ENCODE measurements at places on chromosomes 16 and 17. TPM values are rescaled to one million over a fixed set of nuclear protein-coding genes. Genes with fewer than 3 reads are reported as not detected.

DNA sequence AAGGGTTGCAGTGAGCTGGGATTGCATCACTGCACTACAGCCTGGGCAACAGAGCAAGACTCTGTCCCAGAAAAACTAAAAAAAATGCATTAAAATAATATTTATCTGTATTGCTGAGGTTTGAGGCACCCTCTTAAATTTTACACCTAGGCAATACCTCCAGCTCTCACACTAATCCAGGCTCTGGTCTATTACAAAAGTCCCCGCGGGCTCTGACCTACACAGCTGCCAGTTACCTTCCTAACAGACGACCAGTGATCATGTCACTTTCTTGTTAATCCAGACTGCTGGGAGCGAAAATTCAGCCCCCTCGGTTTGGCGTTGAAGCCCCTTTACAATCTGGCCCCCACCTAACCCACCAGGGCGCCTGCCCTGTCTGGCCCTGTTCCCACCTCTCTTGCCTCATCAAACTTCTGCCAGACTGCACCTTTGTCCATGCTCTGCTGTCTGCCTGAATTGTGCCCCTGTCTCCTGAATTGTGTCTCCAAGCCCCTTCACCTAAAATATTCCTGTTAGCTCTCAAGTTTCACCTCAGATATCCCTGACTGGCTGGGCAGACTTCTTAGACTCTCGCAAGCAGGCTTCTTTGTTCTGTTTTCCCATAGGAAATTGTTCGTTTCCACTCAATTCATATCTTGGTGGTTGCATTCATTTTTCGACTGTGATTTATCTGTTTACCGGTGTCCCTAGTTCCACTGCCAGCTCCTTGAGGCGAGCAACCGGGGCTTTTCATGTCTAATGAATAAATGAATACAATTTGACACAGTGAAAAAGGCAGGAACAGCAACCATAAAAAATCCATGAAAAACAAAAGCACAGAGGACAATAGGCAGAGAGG is 65.9 kb downstream of the PITPNC1 start:
- H3K36me3 ChIP-seq, result no peaks in the 10 kb centered on the region
- H3K4me3 ChIP-seq, result no peak overlapping the region
- no peak overlapping the region for H3K27ac ChIP-seq
- no peaks in the 10 kb centered on the region for H3K4me1 ChIP-seq
- no peak for DNase-seq

DNA sequence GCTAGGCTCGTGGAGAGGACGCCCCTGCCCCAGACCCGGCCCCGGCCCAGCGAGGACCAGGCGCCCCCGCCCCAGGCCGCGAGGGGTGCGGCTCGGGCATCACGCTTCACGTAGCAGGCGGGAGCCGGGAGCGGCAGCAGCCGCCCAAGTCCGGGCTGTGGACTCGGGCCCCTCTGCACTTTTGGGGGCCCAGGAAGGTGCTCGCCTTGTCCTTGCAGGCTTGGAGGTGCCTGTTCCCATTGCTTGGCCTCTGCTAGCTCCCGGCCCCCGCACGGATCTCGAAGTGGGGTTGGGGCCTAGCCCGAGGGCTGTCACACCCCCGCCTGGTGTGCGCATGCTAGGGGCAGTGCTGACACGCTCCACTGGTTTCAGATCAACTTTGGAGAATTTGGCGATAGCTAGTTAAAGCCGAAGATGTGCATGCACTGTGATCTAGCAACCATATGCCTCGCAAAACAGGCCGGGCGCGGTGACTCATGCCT is 55.7 kb downstream of the WSB1 start:
- H3K27me3 ChIP-seq, result no peaks in the 10 kb centered on the region
- H3K27ac ChIP-seq, result peak overlapping the region; percentile 65
- DNase-seq, result no peak
- no peaks in the 10 kb centered on the region for H3K36me3 ChIP-seq
- H3K4me1 ChIP-seq, result peaks cover 10% of the 10 kb centered on the region

- no peaks in the 10 kb centered on the region for H3K4me1 ChIP-seq
- H3K4me3 ChIP-seq, result no peak overlapping the region
- no peaks in the 10 kb centered on the region for H3K27me3 ChIP-seq
- no peak overlapping the region for H3K27ac ChIP-seq
- H3K36me3 ChIP-seq, result no peaks in the 10 kb centered on the region
- no peak for DNase-seq
Observed at GRCh38 chr16:58332997-58333700, 38.3 kb upstream of the PRSS54 start.

DNA sequence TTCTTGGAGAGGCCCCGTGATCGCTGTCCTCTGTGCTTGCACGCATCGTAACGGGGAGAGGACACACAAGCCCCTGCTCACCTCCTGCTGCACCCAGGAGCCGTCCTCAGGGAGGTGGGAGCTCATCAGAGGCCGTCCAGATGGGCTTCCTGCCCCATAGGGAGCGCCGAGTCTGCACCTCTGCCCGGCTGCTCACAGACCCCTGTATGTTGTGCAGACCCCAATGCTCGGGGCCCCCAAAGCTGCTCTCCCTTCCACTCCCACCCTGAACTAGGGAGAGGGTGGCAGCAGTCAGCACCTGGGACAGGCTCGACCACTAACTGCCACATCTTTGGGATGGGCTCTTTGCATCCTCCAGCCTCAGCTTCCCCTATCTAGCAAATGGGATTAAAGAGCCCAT is 4.4 kb upstream of the ZNF469 start:
- no peak for DNase-seq
- H3K4me3 ChIP-seq, result no peak overlapping the region

GRCh38 chr16:28186752-28187151 is 25.0 kb downstream of the XPO6 start:
- no peak overlapping the region for H3K27ac ChIP-seq
- no peak overlapping the region for H3K4me3 ChIP-seq
- H3K4me1 ChIP-seq, result peaks cover 18% of the 10 kb centered on the region
- DNase-seq, result no peak
- H3K36me3 ChIP-seq, result no peaks in the 10 kb centered on the region
- no peaks in the 10 kb centered on the region for H3K27me3 ChIP-seq

The GPRC5C gene
- 43.5 TPM for total RNA-seq

DNA sequence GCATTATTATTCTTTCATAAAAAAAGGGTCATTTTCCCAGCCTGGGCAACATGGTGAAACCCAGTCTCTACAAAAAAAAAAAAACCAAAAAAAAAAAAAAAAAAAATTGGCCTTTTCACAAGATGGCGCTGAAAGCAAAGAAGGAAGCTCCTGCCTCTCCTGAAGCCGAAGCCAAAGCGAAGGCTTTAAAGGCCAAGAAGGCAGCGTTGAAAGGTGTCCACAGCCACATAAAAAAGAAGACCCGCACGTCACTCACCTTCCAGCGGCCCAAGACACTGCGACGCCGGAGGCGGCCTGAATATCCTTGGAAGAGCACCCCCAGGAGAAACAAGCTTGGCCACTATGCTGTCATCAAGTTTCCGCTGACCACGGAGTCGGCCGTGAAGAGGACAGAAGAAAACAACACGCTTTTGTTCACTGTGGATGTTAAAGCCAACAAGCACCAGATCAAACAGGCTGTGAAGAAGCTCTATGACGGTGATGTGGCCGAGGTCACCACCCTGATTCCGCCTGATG is 4.9 kb upstream of the PGAP6 start:
- H3K27ac ChIP-seq, result no peak overlapping the region
- no peak for DNase-seq
- no peaks in the 10 kb centered on the region for H3K27me3 ChIP-seq
- H3K4me3 ChIP-seq, result no peak overlapping the region

- no peaks in the 10 kb centered on the region for H3K4me1 ChIP-seq
- no peak overlapping the region for H3K27ac ChIP-seq
- H3K36me3 ChIP-seq, result no peaks in the 10 kb centered on the region
- DNase-seq, result no peak
- no peak overlapping the region for H3K4me3 ChIP-seq
Observed at GRCh38 chr16:19213885-19214284, 45.8 kb downstream of the SYT17 start.

- H3K27ac ChIP-seq, result no peak overlapping the region
- H3K36me3 ChIP-seq, result no peaks in the 10 kb centered on the region
- DNase-seq, result no peak
Observed at GRCh38 chr16:63938661-63939060, 1183.2 kb downstream of the CDH11 start.

- DNase-seq, result no peak
- no peaks in the 10 kb centered on the region for H3K36me3 ChIP-seq
- no peaks in the 10 kb centered on the region for H3K27me3 ChIP-seq
- no peak overlapping the region for H3K4me3 ChIP-seq
Observed at GRCh38 chr16:74580833-74581232, 26.1 kb downstream of the GLG1 start.

DNA sequence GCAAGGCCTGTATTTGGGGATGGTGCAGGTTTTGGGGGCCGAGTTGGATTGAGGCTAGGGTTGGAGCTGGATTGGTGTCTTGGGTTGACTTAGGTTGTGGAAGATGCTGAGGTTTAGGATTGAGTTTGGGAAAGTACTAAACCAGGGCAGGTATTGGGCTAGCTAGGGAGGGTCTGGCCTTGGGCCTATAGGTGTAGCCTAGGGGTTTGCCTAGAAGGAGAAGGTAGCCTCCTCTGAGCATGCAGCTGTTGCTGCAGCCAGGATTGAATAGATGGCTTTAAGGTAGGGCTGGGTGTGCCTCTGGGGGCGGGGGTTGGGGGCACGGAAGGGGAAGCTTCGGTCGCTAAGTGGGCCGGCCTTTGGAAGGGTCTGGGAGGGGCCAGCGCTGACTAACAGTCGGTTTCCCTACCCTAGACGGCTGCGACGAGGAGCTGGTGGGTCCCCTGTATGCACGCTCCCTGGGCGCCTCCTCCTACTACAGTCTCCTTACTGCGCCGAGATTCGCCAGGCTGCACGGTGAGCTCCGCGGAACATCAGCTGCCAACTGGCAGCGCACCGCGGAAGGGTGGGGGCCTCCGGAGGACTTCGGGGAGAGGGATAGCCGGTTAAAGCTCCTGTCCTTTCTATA is 1.2 kb downstream of the CNTNAP1 start:
- H3K36me3 ChIP-seq, result no peaks in the 10 kb centered on the region
- peak overlapping the region; percentile 86 for H3K27ac ChIP-seq
- H3K4me1 ChIP-seq, result peaks cover 48% of the 10 kb centered on the region
- no peak overlapping the region for H3K4me3 ChIP-seq
- H3K27me3 ChIP-seq, result no peaks in the 10 kb centered on the region

- H3K36me3 ChIP-seq, result no peaks in the 10 kb centered on the region
- H3K4me1 ChIP-seq, result no peaks in the 10 kb centered on the region
- no peak overlapping the region for H3K4me3 ChIP-seq
- no peaks in the 10 kb centered on the region for H3K27me3 ChIP-seq
- no peak for DNase-seq
- no peak overlapping the region for H3K27ac ChIP-seq
Observed at GRCh38 chr16:14018851-14019250, 52.3 kb upstream of the MRTFB start.

DNA sequence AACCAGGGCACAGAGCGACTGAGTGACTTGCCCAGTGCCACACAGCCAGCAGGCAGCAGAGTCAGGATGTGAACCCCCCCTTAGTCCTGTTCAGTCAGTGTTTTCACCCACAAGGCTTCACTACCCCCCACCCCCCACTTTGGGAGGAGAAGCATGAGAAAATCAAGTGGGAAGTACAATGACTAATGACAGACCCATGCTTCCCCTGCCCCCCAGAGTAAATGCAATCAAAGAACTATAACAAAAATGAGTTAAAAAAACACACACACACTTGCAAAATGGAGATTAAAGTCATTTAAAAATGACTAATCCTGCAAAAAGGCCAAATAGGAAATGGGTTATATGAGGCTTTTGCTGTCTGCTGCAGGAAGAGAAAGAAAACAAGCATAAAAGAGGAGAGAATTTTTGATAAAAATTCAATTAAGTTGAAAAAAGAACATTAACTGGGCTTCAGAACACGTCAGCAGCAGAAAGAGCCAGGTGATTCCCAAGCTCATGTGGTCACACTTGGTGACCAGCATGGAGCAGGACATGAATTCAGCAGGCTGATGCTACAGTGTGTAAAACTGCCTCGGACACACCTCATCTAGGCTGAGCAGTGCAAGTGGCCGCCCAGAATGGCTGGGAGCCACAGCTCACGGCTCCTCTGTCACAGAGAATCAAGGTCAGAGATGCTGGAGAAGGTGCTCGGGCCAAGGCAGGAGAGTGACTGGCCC is 212.3 kb downstream of the ZNF423 start:
- no peaks in the 10 kb centered on the region for H3K4me1 ChIP-seq
- peak overlapping the region; percentile 36 for H3K27ac ChIP-seq
- no peak for DNase-seq
- H3K4me3 ChIP-seq, result no peak overlapping the region
- H3K36me3 ChIP-seq, result no peaks in the 10 kb centered on the region
- no peaks in the 10 kb centered on the region for H3K27me3 ChIP-seq

DNA sequence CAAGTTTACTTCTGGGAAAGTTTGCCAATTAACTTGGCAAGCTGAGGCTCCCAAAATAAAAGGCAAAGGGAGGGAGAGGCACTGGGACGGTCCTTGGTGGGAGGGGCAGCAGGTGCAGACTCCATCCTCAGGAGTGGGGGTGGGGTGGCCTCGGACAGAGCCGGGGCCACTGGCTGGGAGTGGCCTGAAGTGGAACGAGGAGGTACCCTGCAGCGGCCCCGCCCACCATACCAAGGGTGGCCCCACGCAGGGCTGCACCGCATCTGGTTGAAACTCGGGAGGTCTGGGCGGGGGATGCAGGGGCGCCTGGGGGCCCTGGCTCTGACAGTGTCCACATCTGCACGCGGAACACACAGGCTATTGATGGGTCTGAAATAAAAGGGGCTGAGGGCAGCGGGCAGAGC is 42.4 kb upstream of the SLC38A10 start:
- no peak overlapping the region for H3K27ac ChIP-seq
- H3K36me3 ChIP-seq, result no peaks in the 10 kb centered on the region
- peaks cover 51% of the 10 kb centered on the region for H3K4me1 ChIP-seq
- H3K4me3 ChIP-seq, result no peak overlapping the region
- H3K27me3 ChIP-seq, result no peaks in the 10 kb centered on the region
- no peak for DNase-seq

DNA sequence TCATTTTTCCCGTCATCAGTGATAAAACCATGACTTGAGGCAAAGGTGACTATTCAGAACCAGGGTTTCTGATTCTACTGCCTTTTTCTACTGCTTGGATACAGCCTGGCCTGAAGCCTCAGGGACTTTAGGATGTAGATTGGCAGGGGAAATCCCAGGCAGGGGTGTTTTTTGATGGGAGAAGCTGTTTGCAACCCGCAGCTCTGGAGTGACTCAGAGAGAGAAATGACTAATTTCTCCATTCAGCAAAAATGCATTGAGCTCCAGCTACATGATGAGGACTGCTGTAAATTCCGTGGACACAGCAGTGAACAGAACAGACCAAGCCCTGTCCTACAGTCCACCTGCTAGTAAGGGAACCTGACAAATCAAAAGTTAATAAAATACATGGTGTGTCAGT is 560.6 kb downstream of the CDH13 start:
- H3K36me3 ChIP-seq, result no peaks in the 10 kb centered on the region
- no peak overlapping the region for H3K4me3 ChIP-seq
- no peak for DNase-seq
- no peaks in the 10 kb centered on the region for H3K4me1 ChIP-seq
- no peak overlapping the region for H3K27ac ChIP-seq

- no peak for DNase-seq
- no peak overlapping the region for H3K4me3 ChIP-seq
- no peaks in the 10 kb centered on the region for H3K27me3 ChIP-seq
- H3K36me3 ChIP-seq, result no peaks in the 10 kb centered on the region
- no peak overlapping the region for H3K27ac ChIP-seq
Observed at GRCh38 chr16:69522041-69522578, 43.7 kb upstream of the NFAT5 start.

GRCh38 chr16:10566613-10567012 is 13.8 kb downstream of the EMP2 start:
- DNase-seq, result no peak
- H3K4me1 ChIP-seq, result peaks cover 74% of the 10 kb centered on the region
- H3K27me3 ChIP-seq, result no peaks in the 10 kb centered on the region
- H3K4me3 ChIP-seq, result no peak overlapping the region
- H3K36me3 ChIP-seq, result no peaks in the 10 kb centered on the region

- no peaks in the 10 kb centered on the region for H3K27me3 ChIP-seq
Observed at GRCh38 chr17:10151667-10152496, 46.5 kb downstream of the GAS7 start.

Measured in tibial nerve (tissue), 4 donors.